ENCODE measurements at places on chromosomes 4 and X. TPM values are rescaled to one million over a fixed set of nuclear protein-coding genes. Genes with fewer than 3 reads are reported as not detected.

Gene IGSF1
- 8.1 TPM for total RNA-seq

Gene MAGEA8
- total RNA-seq, result not detected

Gene HNRNPH2
- 55.7 TPM for total RNA-seq

GRCh38 chr4:114811564-114812301, 213.1 kb downstream of the UGT8 start:
- no peak for DNase-seq

Gene EPGN
- not detected for total RNA-seq

- no peak for DNase-seq
Measured at GRCh38 chr4:171376724-171377123, 436.5 kb upstream of the GALNTL6 start.

DNA sequence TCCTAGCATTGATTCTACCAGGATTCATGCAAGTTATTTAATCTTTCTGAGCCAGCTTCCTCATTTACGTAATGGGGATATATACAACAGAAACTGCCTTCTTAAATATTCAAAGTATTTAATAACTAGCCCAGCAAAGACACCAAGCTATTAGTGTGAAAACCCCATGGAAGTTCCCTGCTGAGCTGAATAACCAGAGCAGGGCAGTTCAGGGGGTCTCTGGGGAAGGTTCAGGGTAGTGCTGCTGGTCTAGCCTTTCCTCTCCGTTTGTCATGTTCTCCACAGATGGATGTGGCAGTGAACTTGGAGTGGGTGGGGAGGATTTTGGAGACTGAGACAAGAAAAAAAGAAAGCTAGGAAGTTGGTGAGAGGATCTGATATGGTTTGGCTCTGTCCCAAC, 240.8 kb upstream of the TAPT1 start:
- DNase-seq, result no peak

DNA sequence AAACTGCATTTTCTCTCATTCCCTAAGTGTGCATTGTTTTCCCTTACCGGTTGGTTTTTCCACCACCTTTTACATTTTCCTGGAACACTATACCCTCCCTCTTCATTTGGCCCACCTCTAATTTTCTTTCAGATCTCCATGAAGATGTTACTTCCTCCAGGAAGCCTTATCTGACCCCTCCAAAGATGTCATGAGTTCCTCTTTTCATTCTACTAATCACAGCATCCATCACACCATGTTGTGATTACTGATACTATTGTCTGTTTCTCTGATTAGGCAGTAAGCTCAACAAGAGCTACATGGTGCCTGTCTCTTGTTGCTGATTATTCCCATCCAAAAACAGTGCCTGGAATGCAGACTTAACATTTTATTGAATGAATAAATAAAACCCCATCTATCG, 2.9 kb upstream of the AFP start:
- DNase-seq, result no peak

GRCh38 chr4:33873791-33874190, 2370.5 kb downstream of the ARAP2 start:
- DNase-seq, result no peak

DNA sequence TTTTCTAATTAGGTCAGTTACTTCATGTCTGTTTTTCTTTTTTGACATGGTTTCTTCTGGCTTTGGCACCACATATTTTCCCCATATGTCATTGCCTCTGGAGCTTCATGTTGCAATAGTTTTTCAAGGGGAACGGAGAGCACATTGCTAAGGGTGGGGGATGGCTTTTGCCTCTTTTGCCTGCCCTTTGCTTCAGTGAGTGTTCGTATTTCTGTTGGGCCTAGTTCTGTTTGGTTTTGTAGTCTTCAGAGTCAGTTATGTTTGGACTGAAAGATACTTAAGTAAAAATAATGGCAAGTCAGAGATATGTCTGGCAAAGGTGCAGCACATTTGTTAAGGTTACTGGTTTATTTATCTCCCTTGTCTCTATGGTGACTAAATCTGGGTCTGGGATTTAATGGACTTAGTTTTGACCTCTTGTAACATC, 29.1 kb downstream of the FHL1 start:
- no peak for DNase-seq

DNA sequence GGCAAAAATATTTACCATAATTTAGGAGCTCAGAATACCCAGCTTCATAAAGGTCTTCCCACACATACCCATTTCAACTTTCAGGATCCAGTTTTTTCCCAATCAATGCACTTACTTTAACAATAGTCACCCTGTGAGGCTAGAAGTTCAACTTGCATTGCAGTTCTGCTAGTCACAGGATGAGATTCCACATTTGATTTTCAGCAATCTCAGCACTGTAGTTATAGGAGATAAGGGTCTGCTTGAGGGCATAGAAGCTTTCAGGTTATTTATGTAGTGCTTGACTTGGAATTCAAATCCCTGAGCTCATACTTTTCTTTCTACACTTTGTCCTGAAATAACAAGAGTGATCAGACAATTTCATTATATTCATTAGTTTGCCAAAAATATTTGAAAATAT, 78.3 kb upstream of the IL2 start:
- DNase-seq, result no peak

Gene EXOC1L
- total RNA-seq, result not detected

Measured in heart right ventricle (tissue), 16 donors.